NB4 (cell line): ENCODE measurements at places on chromosomes 7 and 10.

- no peak for DNase-seq
These were observed 21.2 kb downstream of the ASB15 start for GRCh38 chr7:123622660-123623386.

GRCh38 chr7:151063212-151063561 lies 3.8 kb downstream of the SLC4A2 start:
- DNase-seq, result no peak

DNA sequence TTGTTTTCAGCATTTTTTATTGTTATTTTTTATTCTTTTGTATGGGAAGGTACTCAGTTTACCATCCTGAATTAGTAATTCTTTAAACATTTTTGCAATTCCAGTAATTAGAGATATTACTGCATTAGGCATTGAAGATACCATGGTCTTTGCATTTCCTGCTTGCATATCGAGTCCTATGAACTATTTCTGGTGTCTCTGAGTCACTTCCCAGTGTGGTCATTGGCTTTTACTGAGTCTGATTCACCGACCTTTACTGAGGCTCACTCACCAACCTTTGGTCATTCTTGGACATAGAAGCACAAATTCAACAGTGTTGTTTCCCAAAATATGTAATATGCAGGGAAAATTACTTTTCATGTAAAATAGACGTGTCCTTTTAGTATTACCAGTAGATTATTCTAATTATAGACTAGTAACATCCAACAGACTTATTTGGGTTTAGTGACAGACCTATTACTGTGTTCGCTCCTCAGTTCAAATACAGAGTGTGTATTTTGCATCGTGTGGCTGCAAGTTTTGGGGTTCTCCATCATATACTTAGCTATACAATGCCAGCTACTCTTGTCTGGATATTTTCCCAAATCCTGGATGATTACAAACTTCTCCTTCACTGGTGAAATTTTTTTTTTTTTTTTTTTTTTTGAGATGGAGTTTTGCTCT lies 180.7 kb upstream of the PRSS1 start:
- DNase-seq, result peak; percentile 64

- no peak for DNase-seq
These were observed 108.0 kb downstream of the LRRTM3 start for GRCh38 chr10:67033878-67034277.

DNA sequence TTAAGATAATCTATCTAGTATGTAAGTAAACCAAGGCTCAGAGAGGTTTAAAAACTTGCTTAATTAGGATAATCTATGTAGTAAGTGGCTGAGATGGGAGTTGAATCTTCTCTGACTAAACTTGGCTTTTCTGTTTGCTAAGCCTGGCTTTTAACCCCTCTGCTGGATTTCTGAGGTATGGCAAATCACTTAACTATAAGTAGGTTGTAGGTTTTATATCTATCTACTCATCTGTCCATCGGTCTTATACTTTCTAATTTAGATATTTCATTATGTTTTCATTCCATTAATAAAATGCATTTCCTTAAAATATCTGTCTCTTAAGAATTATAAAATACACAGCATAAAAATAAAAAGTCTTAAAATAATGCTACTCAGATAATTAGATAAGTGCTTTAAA lies 59.4 kb downstream of the ST7 start:
- DNase-seq, result peak; percentile 67

- DNase-seq, result no peak
These were observed 43.5 kb downstream of the STRA8 start for GRCh38 chr7:135277161-135277560.

DNA sequence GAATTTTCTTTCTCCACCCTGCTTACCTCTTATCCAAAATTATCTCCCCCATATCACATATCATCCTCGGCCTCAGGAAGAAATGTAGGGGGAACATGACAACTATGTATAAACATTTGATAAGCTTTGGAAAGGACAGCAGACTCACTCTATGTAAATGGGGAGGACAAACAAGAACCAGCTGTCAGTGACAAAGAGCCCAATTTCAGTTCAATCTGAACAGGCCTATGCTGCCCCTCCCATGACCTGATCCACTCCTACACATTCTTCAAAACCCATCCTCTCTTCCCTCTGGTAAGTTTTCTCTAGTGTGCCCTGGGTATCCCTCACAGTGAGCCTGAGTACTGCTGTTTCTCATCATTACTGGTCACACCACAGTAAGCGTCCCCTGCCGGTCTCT lies 20.8 kb downstream of the FZD9 start:
- no peak for DNase-seq

- DNase-seq, result peak; percentile 91
These were observed 42.1 kb downstream of the WBP1L start for GRCh38 chr10:102785818-102786217.

- no peak for DNase-seq
These were observed 501.6 kb downstream of the GRID1 start for GRCh38 chr10:85864868-85865526.

DNA sequence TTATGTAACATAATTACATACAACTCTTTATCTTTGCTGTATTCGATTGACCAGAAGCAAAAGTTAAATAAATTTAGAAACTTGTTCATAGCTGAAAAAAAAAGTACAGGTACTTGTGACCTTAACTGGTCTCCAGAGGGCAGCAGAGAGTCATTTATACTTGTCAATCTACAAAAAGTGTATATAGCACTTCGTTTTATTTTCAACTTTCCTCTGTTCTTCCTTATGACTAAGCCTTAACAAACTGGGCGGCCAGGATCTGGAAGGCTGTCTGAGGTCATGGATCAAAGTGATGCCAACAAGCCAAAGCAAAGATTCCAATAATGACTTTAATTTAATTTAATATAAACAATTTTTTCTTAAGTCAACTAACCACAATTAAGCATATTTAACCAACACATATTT lies 29.8 kb downstream of the C10orf67 start:
- peak; percentile 64 for DNase-seq

DNA sequence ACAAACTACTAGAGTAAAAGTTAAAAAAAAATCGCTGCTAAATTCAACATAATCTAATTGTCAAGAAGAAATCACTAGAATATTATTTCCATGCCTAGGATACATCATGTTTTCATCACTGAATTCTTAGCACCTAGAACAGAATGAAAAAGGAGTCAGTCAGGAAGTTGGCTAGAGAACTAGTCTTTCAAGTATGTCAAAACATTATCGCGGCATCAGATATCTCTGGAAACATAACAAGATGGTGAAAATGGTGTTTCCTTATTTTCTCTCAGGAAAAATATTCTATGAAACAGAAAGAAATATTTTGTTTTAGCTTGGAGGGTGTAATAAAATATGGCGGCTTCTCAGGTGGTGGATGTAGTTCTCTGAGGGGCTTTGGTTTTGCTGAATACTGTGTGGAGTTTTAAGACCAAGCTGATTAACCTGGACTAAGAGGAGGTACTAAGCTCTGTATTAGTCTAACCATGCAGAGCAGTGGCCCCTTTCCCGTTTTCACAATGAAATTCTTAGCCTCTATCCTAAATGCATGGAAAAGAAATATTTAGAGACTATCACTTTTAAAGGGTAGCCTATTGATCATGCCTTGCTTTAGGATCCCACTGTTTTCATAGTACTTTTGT lies 205.6 kb downstream of the MDFIC start:
- DNase-seq, result no peak

DNA sequence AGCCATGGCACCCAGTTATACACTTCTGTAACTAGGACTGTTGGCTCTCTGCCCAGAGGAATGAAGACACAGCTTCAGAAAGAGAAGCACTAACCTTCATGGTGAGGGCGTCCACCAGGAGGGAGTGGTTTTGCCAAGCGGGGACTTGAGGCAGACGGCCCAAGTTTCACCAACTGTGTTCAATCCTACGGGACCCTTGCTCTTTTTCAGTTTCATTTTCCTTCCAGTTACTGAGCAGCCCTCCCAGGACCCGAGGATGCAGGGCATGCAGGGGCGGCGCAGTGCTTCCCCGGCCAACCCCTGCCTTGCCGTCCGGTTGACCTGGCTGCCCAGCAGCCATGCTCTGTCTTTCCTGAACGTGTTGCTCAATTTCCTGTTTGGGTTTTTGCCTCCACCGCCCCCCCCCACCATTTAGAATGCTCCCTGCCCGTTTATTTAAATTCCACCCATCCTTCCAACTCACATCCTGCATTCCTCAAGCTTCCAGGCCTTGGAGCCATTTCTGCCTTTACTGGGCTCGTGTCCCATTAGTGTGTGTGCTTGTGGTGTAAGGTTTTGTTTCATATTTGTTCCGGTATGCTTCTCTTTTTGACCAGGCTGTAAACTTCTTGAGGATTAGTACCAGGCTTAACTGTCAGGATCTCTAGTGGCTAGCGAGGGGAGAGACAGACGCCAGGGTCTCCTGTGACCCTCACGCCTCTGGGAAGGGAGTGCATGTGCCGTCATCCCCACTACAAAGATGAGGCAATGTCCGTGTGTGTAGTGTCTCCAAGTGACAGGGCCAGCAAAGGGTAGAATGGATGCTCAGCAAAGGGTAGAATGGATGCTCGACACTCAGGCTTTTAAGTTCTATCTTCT lies 31.6 kb downstream of the IL15RA start:
- peak; percentile 37 for DNase-seq

DNA sequence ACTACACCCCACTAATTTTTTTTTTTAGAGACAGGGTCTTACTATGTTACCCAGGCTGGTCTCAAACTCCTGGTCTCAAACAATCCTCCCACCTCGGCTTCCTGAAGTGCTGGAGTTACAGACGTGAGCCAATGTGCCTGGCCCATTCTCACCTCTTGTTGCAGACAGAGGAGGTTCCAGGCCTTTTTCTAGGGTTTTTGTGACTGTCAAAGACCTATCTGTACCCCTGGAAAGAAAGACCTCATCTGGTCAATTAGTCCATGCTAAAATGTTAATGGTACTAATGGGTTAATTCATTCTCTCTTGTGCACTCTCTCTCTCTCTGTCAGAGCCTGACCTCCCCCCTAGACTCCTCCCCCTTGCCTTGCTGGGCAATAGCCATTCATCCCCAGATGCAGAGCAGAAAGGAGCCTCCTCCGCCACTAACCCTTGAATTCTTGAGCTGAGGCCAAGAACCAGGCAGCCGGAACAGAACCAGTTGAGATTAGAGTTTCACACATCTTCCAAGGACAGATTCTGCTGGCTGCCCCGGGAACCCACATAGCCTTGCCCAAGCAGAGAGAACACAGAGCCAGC lies 209.7 kb downstream of the SKIDA1 start:
- DNase-seq, result no peak

DNA sequence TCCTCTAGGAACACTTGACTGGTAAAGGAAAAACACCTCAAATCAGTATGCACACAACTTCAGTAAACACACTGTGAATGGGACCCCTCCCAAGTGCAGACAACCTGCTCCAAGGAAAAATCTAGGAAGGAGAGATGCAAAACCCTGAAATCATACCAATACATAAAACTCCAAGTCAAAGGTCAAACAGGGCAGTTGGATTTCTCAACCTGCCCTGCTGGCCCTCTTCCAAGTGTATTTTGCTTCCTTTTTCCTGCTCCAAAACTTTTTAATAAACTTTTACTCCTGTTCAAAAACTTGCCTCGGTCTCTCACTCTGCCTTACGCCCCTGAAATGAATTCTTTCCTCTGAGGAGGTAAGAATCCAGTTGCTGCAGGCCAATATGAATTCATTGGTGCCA lies 665.1 kb downstream of the SORCS1 start:
- no peak for DNase-seq

- no peak for DNase-seq
These were observed 330.0 kb upstream of the FOXK1 start for GRCh38 chr7:4352069-4352468.

DNA sequence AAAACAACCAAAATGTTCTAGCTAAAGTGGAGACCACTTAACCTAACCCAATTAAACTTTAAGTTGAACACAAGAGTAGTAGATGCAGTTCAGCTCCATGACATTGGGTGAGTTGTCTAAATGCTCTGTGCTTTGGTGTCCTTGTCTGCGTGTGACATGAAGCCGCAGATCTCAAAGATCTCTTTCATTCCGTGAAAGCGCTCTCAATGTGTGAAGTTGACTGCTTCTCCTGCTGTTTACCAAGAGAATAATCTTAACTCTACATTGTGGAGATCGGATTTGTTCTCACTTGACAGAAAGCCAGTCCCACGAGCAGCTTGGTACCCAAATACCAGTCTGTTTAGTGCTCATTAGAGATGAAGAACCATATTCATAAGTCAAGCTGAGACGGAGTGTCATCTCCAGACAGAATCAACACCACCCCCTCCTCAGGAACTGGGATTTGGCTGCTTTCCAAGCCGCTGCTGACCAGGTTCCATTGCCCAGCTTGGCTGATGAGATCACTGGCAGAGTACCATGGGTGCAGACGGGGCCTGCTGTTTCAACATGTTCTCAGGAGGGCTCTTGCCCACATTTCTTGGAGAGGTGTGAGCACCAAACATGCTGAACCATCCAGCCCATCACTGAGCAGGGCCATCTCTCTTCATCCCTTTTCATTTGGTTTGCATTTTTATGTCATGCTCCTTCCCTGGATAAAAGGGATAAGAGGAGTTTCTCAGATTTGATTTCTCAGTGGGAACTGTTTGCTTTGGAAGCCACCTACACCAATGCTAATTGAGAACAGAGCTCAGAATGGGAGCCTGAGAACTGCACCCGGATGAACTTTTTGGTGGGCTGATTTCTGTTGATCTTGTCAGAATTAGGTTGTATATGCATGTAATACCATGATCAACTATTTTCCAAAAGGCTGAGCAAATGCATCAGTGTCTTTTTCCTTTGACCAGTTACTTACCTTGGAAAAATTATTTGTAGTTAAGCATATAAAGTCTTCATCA lies 95.8 kb upstream of the AGBL3 start:
- no peak for DNase-seq

DNA sequence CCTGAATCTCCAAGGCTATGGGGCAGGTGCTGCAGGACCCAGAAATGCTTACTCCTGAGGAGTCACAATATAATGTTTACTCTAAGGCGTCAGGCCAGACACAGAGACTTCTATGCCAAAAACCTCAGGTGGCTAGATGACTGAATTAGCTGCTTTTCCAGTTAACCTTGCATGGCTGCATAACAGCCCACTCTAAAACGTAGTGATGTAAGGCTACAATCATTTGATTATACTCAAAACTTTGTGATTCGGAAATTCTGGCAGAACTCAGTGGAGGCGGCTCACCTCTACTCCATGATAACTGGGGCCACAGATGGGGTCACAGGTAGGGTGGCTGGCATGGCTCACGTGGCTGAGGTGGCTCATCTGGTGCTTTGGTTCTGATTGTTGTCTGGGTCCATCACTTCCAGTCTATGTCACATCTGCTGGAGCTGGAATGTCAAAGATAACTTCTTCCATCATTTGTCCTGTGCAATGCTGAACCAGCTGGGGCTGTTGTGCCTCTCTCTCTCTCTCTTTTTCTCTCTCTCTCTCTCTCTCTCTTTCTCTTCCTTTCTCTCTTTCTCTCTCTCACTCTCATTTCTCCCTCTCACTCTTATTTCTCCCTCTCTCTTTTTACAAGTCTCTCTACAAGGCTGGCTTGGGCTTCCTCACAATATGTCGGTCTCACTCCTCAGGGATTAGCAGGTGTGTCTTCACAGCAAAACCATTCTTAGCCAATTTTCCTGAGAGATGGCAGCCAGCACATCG lies 11.8 kb downstream of the TMEM72 start:
- no peak for DNase-seq

DNA sequence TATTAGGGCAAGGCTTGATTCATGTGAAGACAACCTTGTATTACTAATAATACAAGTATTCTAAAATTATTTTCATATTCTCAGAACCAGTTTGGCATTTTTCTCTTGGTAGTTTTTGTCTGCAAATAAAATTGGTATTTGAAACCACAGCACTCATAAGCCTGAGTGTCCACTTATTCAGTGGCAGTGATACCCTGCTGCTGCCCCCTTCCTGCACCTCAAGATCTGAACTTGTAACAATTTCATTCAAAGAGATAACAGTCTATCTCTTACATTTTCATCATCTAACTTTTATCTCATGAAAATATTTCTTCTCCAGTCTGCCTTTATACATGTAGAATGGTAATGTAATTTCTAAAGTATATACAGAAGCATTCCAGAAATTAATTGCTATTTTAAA lies 9.3 kb downstream of the TFAM start:
- no peak for DNase-seq

- no peak for DNase-seq
These were observed 125.6 kb upstream of the ZNF32 start for GRCh38 chr10:43774234-43774769.
